Epithelial cell of proximal tubule (primary cell): ENCODE measurements at places on chromosomes 13 and 19.

DNA sequence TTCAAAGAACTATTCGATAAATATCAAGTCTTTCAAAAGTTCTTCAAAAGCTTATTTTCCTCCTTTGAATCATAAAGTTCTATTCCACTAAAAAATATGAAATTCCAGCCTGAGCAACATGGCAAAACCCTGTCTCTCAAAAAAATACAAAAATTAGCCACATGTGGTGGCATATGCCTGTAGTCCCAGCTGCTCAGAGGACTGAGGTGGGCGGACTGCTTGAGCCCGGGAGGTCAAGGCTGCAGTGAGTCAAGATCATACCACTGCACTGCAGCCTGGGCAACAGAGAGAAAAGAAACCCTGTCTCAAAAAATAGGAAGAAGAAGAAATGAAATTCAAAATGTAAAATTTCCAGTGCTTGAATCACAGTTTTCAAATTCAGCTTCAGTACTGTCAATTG is 24.6 kb downstream of the CAB39L start:
- no peak for DNase-seq

DNA sequence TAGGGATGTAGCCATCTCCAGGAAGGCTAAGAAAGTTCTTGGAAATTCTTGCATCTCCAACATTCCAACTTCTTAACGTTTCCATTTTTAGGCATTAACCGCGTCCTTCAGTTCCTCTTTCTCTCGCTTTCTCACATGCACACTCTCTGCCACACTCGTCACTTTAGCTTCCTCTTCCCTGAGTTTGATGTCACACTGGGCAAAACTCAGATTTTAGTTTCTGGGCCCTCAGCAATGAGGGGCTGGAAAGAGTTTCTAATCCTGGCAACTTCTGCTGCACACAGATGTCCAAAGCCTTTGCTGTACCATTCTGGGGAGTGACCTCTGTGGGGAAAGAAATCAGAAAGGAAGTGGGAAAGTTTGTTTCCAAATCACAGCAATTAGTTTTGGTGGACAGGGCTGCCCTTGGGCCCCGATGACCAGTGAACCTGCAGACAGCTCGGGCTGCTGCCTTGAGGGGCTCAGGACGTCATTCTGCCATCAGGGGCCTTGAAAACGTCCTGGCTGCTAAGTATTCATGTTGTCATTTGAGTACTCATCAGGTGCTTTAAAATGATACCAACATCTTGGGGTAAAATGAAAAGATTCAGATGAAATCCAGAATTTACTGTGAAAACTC is 89.3 kb downstream of the KL start:
- no peak for DNase-seq

DNA sequence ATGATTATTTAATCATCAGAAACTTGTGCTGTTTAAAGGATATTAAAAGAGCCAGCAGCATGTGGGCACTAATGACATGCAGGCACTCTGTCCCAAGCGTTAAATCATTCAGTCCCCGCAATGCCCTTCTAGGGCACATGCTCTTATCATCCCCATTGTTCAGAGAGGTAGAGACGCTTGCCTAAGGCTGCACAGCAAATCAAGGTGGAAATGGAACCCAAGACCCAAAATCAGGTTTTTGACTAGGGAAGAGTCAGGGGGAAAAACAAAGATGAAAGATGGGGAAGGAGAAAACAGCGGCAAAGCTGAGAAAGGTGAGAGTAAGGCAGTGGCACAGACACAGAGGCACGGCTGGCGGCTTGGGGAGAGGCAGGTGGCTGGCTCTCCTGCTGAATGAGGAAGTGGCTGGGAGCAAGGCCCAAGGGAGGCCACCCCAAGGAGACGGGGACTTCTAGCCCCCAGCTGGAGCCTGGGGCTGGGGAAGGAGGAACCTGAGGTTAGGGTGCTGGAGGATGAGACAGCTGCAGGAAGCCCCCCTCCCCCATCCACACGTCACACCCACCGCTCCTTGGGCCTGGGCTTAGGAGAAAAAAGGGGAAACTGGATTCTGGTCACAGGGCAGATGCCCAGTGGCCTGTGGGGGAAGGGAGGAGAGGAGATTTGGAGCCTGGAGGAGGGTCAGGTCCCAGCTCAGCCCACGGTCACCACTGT is 1.0 kb upstream of the TYROBP start:
- DNase-seq = no peak

DNA sequence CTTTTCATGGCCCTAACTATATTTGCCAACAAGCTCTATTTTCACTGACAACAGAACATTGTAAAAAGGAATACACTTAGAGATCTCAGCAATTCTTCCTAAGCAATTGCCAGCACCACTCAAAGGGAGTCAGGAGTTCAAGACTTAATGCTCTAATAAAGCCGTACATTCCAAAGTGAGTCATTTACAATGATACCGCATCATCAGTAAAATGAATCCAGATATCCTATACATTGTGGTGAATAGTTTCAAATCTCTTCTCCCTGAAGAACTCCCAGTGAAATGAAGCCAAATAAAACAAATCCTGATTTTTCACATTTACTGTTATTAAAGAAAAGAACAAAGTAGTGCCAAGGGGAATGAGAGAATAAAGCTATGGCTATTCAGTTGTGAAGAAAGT is 2898.7 kb upstream of the PCDH20 start:
- DNase-seq = no peak
